NCI-H1694 treated with DMSO at 0.1 percent for 48 hours (cell line): ENCODE measurements at places on chromosomes 13 and 19.

GRCh38 chr19:2391118-2391725 is 31.2 kb downstream of the TMPRSS9 start:
- DNase-seq, result peak; percentile 46

DNA sequence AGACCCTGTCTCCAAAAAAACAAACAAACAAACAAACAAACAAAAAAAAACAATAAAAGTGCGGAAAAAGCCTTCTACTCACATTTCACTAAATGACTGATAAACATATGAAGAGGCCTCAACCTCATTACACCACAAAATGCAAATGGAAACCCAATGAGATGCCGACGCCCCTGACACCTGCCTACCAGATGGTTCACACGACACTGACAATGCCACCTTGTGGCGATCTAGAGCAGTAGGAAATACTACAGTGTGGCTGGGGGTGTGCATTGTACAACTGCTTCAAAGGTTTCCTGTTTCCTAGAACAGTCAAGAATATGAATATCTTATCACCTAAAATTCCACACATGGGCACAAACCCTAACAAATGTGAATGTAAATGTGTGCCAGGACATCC is 14.0 kb downstream of the SCGB2B2 start:
- peak; percentile 23 for DNase-seq

GRCh38 chr13:35996360-35996759 is 134.8 kb downstream of the DCLK1 start:
- no peak for DNase-seq

DNA sequence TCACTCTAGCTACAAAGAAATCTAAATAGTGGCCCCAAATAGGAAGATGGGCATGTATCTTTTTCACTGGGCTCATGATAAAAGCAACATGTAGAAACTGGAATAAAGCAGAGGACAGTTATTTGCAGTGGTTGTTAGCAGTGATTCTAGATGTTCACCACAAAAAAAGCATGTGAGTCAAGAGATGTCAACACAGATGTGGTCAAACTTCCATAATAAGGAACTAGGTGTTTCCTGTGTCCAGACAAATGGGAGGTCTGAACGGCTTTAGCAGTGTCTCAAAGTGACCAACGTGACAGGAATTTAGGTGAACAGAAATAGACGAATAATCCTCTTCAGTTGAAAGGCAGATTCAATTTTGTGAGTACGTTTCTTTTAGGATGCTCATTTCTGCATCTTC is 162.7 kb downstream of the TBC1D4 start:
- no peak for DNase-seq
